ENCODE measurements at places on chromosomes 12 and 14. TPM values are rescaled to one million over a fixed set of nuclear protein-coding genes. Genes with fewer than 3 reads are reported as not detected.

- no peak for DNase-seq
Observed at GRCh38 chr14:81033698-81034240, 78.3 kb downstream of the TSHR start.

DNA sequence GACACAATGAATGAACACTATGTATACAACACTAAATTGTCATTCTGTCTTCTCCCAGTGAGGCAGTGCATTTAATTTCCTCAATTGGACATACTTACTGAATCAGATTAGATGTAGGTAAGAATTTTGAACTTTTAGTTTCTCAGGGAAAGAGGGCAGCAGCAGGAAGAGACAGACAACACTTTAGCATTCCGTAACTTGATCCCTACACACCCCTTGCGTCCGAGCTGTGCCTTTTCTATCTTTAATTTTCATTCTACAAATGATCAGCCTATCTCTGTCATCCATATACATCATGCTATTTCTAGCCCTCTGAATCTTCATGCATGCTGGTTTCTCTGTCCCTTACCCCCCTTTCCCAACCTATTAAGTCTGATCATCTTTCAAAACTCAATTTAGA lies 358.0 kb upstream of the RPL10L start:
- no peak for DNase-seq

DNA sequence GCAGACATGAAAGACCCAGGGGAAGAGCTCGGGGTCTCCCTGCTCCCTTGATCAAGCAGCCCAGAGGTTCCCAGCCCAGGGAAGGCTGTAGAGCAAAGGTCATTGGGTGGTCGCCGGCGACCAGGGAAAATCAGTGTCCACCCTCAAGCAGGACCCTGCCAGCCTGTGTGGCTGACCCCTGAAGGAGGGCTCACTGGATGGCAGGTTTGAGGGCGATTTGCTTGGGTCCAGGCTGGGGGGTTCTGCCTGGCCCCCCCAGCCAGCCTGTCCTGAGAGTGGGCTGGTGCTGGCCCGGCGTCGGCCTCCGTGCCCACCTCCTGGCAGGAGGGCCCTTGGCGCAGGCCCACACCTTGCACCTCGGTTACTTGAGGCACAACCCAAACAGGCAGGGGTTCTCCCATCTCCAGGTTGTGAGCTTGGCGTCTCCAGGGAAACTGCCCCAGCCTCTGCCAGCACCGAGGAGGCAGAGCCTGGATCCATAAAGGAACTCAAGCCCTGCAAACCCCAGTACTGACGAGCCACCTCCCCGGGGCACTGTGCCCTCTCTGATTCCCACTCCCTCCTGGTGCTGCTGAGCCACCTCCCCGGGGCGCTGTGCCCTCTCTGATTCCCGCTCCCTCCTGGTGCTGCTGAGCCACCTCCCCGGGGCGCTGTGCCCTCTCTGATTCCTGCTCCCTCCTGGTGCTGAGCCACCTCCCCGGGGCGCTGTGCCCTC lies 329.0 kb upstream of the SFSWAP start:
- no peak for DNase-seq

DNA sequence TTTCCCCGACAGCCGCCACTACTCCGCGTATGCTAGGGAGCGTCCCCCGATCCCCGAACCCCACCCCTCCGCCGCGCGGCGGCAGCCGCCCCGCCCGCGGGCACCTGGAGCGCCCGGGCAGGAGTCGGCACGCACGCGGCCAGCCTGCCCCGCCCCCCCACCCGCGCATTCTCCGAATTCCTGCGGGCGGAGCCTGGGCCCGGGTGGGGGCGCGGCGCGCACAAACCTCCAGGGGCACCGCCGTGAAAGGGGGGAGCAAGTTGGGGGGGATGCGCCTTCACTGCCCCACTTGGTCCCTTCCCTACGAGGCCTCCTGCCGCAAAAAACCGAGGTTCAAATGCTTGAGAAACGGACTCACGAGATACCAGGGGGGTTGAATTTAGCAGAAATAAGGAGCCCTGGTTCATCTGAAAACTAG lies 1.7 kb downstream of the AJUBA start:
- DNase-seq = no peak

DNA sequence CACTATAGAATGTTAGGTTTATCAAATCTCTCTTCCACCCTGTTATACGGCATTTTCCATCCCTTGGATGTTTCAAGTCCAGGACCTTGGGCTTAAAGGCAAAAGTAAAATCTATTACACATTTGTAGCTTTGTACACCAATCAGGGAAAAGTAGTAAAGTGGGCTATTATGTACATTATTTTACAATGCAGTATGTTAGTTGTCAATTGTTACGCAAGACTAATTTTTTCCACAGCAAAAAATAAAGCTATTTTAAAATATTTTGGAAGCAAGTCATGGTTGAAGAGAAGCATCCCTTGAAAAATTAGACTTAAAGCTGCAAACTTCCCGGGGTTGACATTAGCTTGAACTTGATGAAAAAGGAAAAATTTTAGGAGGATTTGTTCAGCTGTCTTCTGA lies 476.2 kb downstream of the DIO2 start:
- DNase-seq = no peak

DNA sequence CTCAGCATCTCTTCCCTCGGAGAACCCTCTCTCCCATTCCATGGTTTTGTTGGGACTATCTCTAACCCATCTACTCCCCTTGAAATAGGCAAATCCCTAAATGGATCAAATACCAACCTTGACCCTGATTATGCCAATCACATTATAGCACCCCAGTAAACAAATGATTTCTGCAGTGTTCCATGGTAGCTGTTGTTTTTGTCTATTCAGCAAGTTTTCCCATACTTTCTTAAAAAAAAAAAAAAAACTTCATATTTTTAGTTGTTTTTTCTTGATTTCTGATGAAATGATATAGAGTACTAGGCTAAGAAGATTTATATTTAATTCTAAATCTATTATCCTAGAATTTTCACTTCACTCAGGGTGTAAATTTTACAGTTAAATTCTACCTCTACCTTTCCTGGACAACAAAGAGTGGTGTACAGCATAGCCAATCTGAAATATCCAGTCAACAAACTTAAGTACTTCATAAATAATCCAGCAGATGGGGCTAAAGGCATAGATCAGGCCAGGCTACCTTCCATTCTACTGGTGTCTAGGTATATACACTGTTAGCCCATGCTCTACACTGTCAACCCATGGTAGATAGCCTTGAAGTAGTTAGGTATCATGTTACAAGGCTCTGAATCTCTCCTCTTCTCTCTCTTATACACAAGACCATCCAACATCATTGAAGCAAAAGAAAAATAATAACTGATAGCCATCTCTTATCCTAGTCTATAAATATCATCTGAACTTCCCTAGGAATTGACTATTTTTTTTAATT lies 82.2 kb downstream of the PLEKHG7 start:
- peak; percentile 68 for DNase-seq

- DNase-seq = no peak
Observed at GRCh38 chr12:11943919-11944700, 126.6 kb upstream of the BCL2L14 start.

DNA sequence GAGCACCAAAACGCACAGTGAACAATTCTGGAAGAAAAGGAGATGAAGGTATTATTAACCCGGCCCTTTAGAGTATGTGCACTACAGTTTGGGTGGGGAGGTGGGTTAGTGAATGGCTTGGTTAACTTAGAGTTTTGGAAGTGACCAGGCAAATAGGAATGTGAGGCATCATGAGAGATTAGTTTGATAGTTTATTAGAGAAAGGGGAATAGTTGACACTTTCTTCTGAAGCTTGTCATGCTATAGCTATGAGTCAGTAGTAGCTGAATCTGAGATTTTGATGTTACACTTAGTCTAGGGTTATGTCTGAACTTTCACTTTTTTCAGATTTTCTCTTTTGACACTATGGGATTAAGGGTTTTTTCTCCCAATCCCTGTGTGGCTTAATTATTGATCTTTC lies 567.2 kb downstream of the SNAPC1 start:
- DNase-seq = no peak

- no peak for DNase-seq
Observed at GRCh38 chr12:126807312-126807865, 1459.6 kb upstream of the TMEM132C start.

- no peak for DNase-seq
Observed at GRCh38 chr12:1213205-1213604, 222.2 kb downstream of the ERC1 start.

DNA sequence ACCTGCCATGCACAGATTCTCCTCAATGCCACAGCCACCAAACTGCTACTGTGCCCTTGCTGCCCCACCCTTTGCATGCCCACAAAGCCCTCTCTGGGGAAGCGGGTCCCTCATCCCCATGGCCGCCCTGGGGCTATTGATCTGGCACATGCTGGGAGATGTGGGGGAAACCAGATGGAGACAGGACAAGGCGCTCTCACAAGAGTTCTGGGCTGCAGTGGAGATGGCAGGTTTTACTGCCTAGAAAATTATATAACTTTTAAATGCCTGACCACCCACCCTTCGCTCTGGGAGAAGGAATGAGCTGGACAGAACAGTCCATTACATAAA lies 10.6 kb upstream of the PIP4K2C start:
- DNase-seq = no peak

GRCh38 chr14:94423453-94424056 lies 29.0 kb downstream of the SERPINA11 start:
- DNase-seq = peak; percentile 73

- DNase-seq = no peak
Observed at GRCh38 chr12:69765515-69765914, 26.9 kb downstream of the RAB3IP start.

GRCh38 chr12:112823582-112824149 lies 32.1 kb downstream of the RPH3A start:
- DNase-seq = no peak

- no peak for DNase-seq
Observed at GRCh38 chr12:114340231-114340630, 65.7 kb downstream of the TBX5 start.

- peak; percentile 37 for DNase-seq
Observed at GRCh38 chr12:119949145-119949544, 39.9 kb upstream of the BICDL1 start.

DNA sequence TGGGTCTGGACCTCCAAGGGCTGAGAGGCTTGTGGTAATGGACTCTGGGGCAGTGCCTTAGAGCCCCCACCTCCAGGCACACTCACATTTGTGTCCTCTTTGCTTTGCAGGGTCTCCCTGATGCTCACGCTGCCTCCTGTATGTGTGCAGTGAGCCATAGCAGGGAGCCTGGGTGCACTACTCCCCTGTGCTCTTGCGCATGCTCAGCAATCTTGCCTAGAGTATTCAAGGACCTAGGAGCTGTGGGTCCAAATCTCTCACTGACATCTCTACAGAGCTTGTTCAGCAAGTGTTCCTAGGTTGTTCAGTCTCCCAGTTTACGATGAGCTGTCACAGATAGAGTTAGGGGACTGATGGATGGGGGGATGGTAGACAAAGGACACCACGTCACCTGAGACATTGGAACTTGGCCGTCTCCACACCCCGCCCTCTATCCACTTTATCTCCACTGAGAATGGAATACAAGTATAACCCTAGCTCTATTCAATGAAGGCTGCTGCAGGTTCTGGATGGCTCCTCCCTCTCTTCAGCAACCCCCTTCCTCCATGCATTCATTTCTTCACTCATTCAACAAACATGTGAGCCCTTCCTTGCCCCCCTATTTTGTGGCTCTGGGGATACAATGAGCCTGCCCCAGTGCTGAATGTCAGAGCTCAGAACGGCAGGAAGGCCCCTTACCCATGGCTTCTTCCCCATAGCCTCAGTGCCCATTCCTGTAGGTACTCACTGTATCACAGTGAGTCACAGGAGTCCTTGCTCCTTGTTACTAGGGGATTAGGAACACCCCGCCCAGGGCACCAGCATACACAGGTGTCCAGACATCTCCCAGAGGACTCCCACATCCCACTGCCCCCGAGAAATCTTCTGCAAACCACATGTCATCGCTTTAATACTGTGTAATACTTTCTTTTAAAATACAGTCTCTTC lies 31.2 kb downstream of the FIGNL2 start:
- DNase-seq = no peak

DNA sequence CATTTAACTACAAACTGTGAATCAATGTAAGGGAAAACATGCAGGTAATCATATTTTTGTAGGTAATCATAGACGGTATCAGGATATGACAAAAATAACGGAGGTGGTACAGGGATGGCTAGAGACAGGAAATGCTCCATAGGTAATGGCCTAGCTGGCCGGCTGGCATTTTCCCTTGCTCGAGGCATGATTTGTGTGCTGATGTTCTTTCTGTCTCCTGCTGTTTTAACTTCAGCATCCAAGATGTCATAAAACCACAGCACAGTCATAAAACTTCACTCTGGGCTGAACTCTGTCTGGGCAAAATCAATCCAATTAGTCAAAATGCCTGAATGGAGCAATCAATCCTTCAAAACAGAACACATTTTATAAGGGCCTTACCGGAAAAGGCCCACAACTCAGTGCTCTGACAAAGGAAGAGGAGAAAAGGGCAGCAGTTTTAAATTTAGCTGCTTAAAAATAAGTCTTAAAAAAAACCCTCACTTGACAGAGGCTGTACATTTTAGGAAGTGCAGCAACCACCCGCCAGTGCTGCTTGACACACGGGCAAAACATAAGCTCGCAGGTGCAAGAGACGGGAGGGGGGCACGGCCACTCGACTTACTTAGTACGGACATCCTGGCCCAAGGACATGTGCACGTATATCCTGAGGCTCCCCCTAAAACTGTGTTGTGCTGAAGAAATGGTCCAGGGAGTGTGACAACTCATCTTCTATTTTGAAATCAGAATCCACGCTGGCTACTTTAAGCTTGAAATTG lies 40.5 kb upstream of the GPR68 start:
- no peak for DNase-seq

- no peak for DNase-seq
Observed at GRCh38 chr12:6180268-6181051, 19.7 kb upstream of the CD9 start.

DNA sequence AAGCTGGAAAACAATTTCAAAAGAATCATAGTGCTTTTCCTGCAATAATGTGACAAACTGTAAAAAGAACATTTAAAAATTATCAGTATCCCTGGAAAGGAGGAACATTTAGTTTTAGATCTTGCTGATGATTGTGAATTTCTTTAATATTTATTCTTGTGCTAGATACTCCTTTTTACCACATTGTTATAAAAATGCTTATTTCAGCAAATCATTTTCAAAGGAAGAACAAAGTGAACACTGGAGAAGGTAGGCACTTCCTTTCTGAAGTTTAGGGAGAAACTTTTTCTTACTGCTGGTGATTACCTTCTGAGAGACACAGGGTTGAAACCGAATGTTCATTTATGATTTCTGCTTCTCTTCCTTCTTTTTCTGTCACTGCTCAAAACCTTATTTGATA lies 45.1 kb upstream of the C12orf75 start:
- no peak for DNase-seq

DNA sequence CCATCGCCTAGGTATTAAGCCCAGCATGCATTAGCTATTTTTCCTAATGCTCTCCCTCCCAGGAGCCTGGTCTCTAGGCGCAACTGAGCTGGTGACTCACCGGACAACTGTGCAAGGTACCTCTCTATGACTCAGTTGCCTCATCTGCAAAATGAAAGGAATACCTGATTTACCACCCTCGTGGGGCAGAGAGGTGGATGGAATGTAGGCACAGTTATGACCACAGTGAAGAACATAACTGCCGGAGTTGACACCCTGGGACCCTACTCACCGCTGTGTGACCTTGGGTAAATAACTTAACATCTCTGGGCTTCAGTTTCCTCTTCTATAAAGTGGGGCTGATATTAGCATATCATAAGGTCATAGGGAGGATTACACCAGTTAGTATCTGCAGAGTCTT lies 22.6 kb downstream of the BCL11B start:
- DNase-seq = no peak

The KLRC3 gene
- polyA plus RNA-seq = not detected

The VRK1 gene
- 25.7 TPM for polyA plus RNA-seq

The WNK1 gene
- polyA plus RNA-seq = 128 TPM

The TAS2R13 gene
- polyA plus RNA-seq = 0.13 TPM

The MAGOHB gene
- polyA plus RNA-seq = 43.2 TPM

The UBR7 gene
- polyA plus RNA-seq = 31.4 TPM

The SIX1 gene
- 6.3 TPM for polyA plus RNA-seq

The DNAI7 gene
- 10.2 TPM for polyA plus RNA-seq

The GCH1 gene
- polyA plus RNA-seq = 9.7 TPM

Data from renal pelvis (tissue), 12 donors.